ENCODE measurements at places on chromosomes 11 and 22.

- no peaks in the 10 kb centered on the region for H3K27me3 ChIP-seq
- no peaks in the 10 kb centered on the region for H3K36me3 ChIP-seq
- H3K27ac ChIP-seq = no peak overlapping the region
- no peak overlapping the region for H3K4me3 ChIP-seq
These were observed 7.2 kb upstream of the CCDC83 start for GRCh38 chr11:85848006-85848405.

GRCh38 chr11:933142-933851, 7.6 kb downstream of the AP2A2 start:
- H3K27me3 ChIP-seq = no peaks in the 10 kb centered on the region
- peaks cover 25% of the 10 kb centered on the region for H3K4me1 ChIP-seq
- no peaks in the 10 kb centered on the region for H3K36me3 ChIP-seq
- DNase-seq = no peak

GRCh38 chr11:102610200-102610599, 14.9 kb downstream of the MMP20 start:
- H3K4me1 ChIP-seq = peaks cover 11% of the 10 kb centered on the region
- DNase-seq = no peak
- no peak overlapping the region for H3K4me3 ChIP-seq

DNA sequence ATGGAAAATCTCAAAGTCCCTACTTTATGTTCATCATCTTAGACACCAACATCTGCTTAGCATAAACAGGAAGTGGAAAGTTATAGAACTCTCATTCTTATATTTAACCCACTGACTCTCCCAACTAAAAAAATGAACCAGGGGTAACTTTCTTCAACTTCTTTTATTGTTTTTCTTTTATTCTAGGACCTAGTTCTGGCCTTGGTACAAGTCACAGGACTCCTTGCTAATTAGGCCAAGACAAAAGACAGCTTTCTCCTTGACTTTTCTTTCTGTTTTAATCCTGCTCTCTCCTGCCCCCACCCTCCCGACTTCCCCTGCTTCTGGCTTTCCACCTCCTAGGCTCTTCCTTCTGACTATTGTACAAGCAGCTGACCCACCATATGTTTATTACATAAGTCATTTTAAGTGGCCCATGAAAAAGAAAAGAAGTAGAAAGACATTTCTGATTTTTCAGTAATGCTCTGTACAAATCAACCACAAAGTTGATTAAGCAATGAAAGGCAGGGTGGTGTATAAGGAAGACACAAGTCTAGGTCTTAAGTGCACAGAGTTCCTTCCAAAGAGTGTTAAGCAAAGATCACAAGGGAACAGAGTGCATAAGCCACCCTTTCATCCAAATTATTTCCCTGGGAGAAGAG, 18.3 kb downstream of the JAML start:
- peaks cover 1% of the 10 kb centered on the region for H3K27me3 ChIP-seq
- H3K4me3 ChIP-seq = no peak overlapping the region
- no peak overlapping the region for H3K27ac ChIP-seq
- DNase-seq = no peak
- H3K4me1 ChIP-seq = peaks cover 10% of the 10 kb centered on the region

GRCh38 chr11:45388472-45388871, 102.3 kb upstream of the SYT13 start:
- H3K27ac ChIP-seq = no peak overlapping the region
- H3K4me1 ChIP-seq = peaks cover 3% of the 10 kb centered on the region
- H3K4me3 ChIP-seq = no peak overlapping the region
- no peaks in the 10 kb centered on the region for H3K36me3 ChIP-seq
